Stimulated activated CD4-positive, alpha-beta T cell treated with anti-CD3 and anti-CD28 coated beads, Interleukin-1b, Interleukin-23, amount 100 ng/mL, for 24 hours (primary cell): ENCODE measurements at places on chromosomes 4 and X.

DNA sequence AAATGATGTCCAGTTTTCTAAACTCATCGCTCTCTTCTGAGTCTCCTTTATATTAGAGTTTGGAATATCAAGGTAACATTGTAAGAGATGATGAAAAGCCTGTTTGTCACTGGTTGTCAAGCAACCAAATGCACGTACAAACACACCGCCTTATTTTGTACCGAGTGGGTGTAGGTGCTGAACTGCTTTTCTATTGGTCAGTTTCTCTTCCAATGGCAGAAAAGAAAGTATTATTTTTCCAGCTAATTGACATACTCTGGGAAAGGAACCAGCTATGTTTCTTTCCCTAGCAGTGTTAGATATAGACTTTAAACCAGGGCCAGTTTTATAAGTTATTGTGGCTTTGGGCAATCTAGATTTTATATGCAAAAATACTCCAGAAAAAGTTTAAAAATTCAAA lies 6.6 kb upstream of the PPM1K start:
- DNase-seq: no peak

DNA sequence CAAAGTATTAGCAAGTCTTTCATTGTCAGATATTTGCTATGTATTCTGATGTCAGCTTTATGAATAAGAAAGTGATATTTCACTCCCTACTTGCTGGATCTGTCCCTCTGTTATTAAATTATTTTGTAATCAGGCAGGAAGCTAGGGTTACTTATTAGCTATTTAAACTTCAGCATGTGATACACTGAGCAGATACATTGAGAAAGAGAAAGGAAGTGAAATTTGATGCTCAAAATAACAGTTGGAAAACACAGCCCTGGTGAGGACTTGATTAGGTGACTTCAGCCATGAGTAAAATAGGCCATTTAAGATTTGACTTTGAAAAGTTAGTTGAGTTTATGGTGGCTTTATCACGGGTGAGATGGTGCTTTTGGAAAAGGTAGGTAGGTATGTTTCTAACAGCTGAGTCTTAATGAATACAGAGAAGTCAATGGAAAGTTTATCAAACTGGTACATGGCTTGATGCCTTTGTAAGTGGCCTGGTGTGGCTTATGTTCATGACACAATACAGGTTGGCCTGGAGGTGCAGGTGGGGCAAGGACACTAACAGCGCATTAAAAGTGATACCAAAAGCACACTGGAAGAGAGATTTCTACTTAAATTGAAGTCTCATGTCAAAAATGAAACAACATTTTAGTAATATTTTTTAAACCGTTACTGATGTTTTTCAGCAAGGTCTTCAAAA lies 321.2 kb upstream of the SPOCK3 start:
- DNase-seq: no peak

GRCh38 chrX:151974336-151975227 lies at the start of gene GABRE:
TSS of gene GABRE (minus strand) at chrX:151974676. CDS start at chrX:151974625, 51 bp downstream.
- DNase-seq: no peak

- DNase-seq: no peak
Measured at GRCh38 chr4:114601304-114602052, 2.9 kb downstream of the UGT8 start.

DNA sequence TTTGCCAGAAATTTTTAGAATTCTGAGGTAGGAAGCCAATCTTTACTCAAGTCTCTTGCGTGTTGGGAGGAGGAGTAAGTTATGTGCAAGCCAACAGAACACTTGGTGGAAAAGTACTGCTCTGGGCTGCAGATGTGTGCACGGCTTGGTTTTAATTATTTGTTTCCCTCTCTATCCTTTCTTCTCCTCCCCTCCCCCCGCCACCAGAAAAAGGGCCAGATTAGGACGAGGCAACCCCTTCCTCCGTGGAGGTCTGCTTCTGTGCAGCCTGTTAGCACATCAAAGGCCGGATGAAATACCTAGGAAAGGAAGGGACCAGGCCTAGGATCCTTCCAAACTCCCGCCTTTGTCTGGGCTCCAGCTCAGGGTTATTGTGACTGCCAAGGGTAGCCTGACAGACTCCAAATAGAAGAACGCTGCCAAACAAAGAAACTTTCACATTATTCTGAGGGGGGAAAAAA lies 1.0 kb upstream of the PGRMC1 start:
- no peak for DNase-seq

DNA sequence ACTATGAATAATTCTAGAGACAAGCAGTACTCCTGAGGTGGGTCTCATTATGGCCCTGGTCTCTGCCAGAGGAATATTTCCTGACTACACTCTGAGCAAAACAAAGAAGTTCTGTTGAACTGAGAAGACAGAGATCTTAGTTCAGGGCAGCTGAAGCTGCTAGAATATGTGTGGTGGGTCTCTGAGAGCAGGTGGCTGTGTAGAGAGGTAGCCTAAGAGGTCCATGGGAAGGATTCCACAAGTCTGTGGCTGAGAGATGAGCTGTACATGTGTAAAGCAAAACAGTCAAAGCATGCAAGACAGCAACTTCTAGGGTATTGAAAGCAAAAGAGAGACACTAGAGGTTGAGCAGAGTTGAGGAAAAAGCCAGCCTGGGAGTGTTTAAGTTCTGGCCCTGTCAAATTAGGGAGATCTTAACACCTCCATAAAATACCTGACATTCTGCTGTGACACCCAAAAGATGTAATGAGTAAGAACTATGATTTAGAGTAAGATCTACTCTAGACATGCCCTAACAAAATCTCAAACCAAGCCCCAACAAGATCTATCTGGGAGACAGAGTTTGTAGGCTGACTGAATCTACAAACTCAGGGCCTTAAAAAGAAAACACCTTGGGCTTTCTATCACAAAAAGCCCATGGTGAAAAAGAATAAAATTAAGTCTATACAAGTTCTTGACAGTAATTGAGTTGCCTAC lies 274.4 kb downstream of the BANK1 start:
- DNase-seq: no peak

DNA sequence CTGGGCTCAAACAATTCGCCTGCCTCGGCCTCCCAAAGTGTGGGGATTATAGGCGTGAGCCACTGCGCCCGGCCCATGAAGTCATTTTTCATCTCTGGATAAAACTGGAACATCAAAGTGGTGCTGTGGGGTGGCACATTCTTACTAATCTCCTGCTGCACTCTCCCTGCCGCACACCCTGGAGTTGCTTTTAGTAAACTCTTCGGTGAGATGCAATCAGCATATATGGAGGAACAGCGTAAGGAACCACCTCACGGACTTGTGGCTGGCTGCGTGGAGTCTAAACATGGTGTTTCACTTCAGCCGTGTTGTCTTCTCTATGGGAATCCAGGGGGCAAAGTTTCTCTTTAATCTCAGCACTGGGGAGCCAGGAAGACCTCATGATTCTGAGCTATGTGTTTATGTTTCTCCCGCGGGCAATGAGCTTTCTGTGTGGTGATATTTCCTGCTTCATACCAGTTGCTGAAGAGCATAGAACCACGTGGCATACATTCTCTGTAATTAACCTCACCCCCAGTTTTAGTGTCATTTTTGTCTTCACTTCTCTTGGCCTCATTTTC lies 2.1 kb upstream of the RHOH start:
- DNase-seq: no peak

- DNase-seq: no peak
Measured at GRCh38 chr4:106584337-106584989, 215.9 kb upstream of the GIMD1 start.

GRCh38 chr4:134754301-134755019 lies 552.9 kb upstream of the PABPC4L start:
- no peak for DNase-seq

DNA sequence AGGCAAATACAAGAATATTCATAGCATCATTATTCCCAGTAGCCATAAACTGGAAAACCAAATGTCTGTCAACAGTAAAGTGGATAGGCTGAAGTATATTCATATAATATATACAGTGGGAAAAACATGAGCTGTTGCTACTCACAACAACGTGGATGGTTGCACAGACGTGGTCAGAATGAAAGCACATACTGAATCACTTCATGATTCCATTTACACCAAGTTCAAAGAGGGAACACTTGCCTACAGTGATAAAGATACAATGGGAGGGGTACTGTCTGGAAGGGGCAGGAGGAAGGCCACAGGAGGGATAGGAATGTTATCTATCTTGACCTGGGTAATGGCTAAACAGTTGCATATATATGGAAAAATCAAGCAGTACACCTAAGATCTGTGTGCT lies 25.3 kb downstream of the APBB2 start:
- DNase-seq: no peak

- DNase-seq: no peak
Measured at GRCh38 chr4:37549041-37549440, 137.1 kb downstream of the RELL1 start.

GRCh38 chr4:85725721-85726170 lies 250.8 kb downstream of the ARHGAP24 start:
- no peak for DNase-seq

GRCh38 chrX:120726294-120726693 lies 96.4 kb upstream of the C1GALT1C1 start:
- DNase-seq: no peak

DNA sequence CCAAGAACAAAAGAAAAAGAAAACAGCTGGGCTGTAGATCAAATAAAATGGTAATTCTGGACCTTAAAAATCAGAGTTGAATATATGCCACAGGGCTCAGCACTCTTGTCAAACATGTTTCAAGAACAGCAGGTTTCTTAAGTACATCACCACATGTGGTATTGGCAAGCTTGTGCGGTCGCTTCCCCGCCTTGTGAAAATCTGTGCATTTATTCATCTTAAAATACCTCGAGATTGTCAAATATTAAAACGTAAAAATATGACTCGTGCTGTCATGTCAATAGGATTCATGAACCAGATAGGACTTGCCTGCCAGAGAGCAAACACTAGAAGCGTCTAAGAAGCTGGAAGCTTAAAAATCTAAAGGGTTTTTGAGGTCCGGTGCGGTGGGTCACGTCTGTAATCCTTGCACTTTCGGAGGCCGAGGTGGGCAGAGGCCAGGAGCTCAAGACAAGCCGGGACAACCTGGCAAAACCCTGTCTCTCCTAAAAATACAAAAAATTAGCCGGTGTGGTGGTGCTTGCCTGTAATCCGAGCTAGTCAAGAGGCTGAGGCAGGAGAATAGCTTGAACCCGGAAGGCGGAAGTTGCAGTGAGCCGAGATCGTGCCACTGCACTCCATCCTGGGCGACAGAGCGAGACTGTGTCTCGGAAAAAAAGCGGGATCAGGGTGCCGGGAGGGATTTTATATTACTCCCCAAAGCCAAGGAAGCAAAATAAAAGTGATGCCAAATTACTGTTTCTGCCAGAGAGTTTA lies 40.2 kb upstream of the TMEM154 start:
- no peak for DNase-seq

- DNase-seq: no peak
Measured at GRCh38 chrX:72685018-72685417, 29.1 kb downstream of the PHKA1 start.

GRCh38 chrX:138006180-138006579 lies 440.3 kb downstream of the ZIC3 start:
- no peak for DNase-seq

GRCh38 chrX:20363275-20363674 lies 96.6 kb upstream of the RPS6KA3 start:
- DNase-seq: no peak

GRCh38 chr4:2248821-2249261 lies 6.9 kb upstream of the HAUS3 start:
- no peak for DNase-seq

DNA sequence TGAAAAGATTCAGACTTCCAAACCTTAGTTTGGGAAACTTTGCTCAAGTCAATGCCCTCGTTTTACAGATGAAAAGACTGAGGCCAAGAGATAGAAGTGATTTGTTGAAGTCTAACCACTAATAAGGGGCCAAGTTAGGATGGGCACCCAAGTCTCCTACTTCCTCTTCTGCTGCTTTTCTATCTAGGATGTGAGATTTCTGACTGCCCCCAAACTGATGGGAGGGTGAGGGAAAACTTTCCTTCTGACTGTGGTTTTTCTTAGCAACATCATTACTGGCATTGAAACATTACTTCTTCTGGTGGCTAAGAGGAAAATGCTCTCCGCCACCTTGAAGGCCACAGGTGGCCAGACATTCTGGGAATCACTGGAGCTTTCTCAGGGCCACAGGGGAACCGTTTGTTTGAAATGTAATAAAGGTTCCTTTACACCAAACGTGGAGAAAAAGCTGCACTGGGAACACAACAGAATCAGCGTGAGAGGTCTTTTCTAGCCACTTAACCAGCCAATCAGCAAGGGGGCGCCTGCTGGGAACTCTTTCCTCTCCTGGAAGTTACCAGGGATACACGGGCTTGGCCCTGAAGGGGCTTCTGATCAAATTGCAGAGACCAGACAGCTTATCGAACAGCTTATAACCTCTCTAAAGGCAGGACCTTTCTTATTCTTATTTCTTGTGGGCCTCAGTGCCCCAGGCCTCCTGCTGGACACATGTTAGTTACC lies 115.9 kb upstream of the TEX13D start:
- no peak for DNase-seq

DNA sequence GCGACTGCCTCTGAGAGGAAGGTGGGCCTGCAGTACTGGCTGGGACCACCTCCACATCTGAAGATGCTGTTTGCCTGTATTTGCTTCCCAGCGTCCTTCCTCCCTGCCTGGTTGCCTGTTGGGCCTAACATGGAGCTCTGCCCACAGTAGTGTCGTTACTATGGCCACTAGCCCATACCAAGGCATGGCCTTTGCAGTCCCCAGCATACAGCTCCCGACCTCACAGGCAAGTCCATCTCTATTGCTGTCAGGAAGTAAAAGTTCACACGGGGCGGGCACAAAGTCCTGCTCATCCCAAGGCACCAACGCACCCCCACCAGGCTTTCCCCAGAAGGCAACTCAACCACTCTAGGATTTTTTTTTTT lies 71.6 kb downstream of the MAML3 start:
- DNase-seq: no peak

- no peak for DNase-seq
Measured at GRCh38 chr4:7134737-7135388, 57.5 kb upstream of the SORCS2 start.

DNA sequence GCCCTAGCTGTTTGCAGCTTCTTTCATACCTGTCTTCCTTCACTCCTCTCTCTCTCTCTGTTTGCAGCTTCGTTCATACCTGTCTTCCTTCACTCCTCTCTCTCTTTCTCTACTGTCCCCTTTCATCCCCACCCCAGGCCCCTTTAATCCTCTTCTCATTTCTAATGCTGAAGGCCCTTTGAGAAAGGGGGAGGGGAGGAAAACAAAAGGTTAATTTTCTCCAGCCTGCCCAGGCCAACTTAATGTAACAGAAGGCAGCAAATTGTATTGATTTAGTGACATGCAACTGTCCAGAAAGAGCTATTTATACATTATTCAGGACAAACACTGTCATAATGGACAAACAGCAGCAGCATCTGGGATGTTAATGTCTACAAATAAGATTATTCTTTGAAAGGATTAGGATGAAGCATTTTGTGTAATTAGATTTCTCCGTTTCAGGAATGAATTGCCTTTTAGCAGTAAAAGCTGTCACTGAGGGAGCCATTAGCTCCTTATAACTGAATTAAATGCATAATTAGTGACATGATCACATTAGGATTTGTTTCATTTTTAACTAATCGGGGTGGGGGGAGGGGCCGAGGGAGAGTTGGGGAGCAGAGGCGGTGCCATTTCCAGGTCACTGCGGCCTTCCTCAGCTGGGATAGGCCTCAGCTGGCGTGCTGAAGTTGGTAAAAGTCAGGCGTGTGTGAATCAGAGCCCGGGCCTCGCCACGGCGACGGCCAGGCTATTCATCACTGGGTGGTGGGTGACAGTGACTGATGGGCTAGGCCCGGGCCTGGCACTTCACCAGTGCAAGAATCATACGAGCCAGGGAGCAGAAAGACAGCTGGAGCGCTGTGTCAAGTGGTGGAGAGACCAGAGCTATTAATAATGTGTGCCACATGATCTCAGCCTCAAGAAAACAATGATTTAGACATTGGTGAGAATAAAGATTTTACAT lies 174.5 kb downstream of the NKX6-1 start:
- no peak for DNase-seq
